Amygdala (tissue), 56 donors: ENCODE measurements at places on chromosomes 12 and 14.

DNA sequence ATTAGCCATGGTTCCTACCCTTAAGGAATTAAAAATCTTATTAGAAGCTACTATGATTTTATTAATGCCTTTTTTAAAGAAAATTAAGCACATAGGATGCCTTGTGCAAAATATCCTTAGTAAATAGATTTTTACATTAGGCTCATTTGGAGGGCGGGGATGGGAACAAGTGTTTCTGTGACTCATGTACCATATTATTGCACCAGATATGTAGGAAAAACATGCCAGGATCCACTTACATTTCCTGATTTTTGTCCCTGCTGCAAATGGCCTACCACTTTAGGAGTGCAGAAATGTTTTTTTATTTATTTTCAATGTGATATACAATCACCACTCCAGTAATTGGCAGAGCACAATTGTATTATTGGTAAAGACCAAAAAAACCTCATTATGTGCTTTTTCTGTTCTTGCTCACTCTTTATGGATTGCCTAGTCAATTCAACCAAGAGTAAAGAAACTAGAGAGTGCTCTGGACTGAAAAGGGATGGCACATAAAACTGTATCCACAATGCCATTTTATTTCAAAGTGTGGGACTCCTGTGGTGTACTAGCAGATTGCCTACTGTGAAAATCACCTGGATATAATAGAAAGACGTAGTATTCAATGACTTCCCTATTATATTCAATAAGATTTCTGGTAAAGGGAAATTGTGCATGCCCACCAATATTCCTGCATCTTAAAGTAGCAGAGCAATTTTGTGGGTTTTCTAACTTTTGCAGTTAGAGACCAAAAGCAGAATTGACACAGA is 86.9 kb downstream of the ANO6 start:
- DNase-seq = no peak

DNA sequence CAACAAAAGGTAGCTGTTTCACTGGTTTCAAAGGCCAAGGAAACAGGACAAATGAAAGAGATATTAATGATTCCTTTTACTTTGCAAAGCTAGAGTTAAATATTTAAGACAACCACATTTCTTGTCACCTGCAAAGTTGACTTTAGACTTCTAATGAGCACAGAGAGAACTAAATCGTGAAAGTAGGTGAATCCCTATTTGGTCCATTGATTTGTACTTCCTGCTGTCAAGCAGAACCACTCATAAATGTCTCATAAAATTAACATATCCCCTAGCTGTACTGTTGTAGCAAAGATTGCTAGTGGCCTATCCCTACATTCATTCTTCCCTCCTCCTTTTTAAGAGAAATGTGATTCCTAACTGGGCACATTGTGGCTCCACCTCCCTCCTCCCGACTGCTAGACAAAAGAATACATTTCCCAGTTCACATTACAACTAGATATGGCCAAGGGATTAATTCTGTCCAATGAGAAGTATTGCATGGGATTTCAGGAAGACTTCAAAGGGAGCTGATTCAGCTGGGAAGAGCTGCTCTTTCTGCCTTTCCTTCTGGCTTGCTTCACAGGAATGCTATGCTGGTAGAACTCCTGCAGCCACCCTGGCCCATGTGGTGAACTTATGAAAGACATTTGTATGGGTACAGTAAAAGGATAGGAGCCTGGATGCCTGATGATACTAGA is 227.5 kb upstream of the ABCD2 start:
- no peak for DNase-seq

GRCh38 chr12:123657211-123657610 is 13.7 kb upstream of the TCTN2 start:
- no peak for DNase-seq

GRCh38 chr12:63821781-63822251 is 22.7 kb upstream of the SRGAP1 start:
- peak; percentile 5 for DNase-seq

- DNase-seq = no peak
Observed at GRCh38 chr12:27505761-27506160, 18.2 kb upstream of the PPFIBP1 start.

DNA sequence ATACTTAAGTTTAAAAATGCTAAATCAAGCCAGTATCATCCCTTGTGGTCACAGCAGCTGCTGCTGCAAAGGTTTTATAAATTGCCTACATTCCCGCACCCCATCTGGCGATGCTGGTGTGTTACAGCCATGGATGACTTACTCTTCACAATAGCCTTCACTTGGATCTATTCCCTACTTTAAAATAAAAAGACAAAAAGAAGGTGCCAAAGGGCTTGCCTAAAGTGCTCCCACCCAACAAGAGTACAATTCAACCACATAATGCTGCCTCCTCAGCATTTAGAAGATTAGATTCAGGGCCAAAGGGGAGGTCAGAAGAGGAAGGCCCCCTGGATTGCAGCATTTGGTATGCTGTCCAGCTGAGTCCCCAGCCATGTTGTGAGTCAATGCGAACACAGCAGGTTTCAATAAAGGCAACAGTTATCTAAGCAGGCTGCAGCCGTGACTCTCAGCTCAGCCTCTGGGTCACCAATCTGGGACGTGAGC is 176.1 kb downstream of the DAD1 start:
- no peak for DNase-seq

DNA sequence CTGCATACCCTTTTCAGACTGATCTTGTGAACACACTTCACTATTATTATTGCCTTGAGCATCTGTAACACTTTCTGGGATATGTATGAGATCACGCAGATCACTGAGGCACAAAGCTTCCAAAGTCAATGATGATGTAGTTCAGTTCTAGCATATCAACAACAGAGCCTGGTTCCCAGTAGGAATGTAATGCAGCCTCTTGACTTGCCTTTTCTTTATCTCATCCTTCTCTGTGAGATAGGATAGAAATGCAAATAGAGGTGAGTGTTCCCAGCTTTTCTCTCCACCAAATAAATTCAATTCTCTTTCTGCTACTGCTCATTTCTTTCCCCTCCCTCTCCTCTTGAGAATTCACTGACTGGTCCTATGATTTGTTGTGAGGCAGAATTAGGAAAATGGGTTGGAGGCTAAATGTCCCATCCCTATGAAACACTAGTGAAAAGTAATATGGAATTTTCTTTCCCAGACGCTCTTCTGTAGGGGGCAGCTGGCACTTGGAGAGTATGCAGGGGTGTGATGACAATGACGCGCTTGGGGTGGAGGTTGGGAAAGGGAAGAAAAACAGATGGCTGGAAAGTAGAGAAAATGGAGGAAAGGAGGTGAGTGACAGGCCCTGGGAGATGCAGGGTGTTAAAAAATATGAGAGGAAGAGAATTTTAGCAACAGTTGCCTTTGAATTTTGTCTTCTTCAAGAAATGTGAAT is 96.0 kb upstream of the TMTC1 start:
- no peak for DNase-seq

GRCh38 chr14:92144708-92145107 is 22.9 kb downstream of the CPSF2 start:
- no peak for DNase-seq

- DNase-seq = no peak
Observed at GRCh38 chr14:77885367-77885766, 85.5 kb downstream of the ADCK1 start.

DNA sequence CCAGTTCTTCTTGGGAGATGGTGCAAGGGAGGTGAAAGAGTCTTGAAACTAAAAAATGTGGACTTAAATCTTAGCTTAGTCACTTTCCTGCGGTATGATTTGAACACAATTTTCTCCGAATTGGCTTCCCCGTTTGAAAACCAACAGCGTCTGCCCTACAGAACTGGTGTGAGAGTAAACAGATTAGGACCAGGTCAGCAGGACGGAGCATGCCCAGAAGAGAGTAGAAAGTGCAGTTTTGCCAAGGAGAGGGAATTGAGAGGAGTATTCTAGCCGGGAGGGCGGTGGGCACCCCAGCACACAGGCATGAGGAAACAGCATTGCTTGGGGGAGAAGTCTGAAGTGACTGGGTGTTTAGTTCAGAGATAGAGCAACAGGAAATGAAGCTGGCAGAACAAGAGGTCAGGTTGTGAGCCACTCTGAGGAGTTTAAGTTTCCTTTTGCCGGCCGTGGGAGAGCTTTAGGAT is 927.1 kb downstream of the VRK1 start:
- no peak for DNase-seq

DNA sequence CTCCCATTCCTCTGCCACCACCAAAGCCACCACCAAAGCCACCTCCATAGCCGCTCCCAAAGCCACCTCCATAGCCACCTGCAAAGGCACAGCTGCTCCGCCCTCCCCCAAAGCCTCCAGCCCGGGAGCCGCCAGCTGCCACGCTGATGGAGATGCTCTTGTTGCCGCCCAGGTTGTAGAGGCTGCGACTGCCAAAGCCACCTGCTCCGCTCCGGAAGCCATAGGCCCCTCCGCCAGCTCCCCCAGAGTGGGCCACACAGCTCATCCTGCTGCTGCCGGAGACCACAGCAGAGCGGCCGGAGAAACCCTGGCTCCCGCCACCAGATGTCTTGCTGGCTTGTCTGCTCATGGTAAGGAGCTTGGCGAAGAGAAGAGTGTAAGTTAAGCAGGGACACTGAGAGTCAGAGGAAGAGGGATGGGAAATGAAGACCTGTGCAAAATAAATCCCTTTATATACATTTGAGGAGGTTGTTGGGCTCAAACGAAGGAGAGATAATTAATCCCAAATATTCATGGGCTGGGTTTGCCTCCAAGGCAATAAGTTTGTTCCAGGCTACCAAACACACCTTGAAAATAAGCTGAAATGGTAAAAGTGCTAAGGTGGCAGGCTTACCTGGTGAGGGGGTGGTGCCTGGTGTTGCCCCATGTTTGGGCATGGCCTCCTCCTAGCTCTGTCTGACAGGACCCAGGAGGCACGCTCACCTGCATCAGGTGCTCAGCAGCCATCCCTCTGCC is at the start of gene KRT3:
Gene KRT3, minus strand, starts transcription at position 424 of the 735 bp plus-strand sequence. Its CDS starts 75 bp downstream, at position 349.
- DNase-seq = no peak

- DNase-seq = no peak
Observed at GRCh38 chr14:100750762-100751699, 24.3 kb downstream of the DLK1 start.

GRCh38 chr12:104486943-104487819 is 30.4 kb downstream of the CHST11 start:
- no peak for DNase-seq

DNA sequence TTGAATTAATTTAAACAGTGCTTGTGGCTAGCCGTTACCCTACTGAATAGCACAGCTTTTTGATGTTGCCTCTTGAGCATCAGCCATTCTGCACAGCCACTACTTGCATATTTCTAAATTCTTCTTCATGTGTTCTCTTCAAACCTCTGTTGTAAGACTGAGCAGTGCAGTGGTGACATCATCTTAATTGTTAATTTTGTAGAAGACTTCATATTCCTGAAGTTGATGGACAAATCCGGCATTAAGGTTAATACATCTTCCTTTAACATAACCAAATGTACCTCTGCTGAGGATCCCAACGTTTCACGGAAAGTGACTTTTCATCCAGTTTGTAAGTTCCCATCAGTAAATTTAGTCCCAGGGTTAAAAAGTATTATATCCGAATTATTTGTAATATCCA is 25.6 kb downstream of the SENP1 start:
- DNase-seq = no peak

- no peak for DNase-seq
Observed at GRCh38 chr12:79936670-79937069, 1.8 kb upstream of the PPP1R12A start.

DNA sequence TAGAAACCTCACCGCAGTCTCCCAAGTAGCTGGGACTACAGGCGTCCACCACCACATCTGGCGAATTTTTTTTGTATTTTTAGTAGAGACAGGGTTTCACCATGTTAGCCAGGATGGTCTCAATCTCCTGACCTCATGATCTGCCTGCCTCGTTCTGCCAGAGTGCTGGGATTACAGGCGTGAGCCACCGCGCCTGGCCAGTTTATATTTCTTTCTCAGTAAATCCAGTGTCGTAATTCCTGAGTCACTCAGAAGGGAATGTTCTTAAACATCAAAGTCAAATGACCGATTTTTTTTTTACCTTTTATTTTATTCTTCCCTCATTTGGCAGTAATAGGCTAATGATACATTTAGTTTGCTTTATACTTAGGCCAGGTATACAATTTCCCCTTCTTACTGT is 80.5 kb downstream of the FBXO33 start:
- no peak for DNase-seq

GRCh38 chr14:95489214-95490137 is 27.0 kb downstream of the SYNE3 start:
- DNase-seq = no peak

GRCh38 chr12:96822641-96823040 is 84.4 kb upstream of the NEDD1 start:
- DNase-seq = no peak

DNA sequence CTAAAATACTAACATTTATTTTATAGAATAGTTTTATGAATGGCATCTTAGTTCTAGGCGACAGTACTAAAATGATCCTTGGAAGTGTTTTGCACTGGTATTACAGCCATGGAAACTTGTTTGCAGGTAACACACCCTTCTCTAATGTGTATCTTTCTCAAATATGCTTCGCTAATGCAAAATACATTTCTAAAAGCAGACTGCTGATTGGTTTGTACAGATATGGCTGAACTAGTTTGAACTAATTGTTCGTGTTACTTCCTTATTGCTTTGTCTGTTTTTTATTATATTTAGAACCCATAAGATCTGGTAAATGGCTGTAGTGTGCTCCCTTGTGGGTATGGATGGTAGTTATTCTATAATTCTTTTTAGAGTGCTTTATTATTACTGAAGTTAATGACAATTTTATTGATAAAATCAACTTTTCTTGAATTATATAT is 53.0 kb downstream of the ATF7IP start:
- DNase-seq = no peak

DNA sequence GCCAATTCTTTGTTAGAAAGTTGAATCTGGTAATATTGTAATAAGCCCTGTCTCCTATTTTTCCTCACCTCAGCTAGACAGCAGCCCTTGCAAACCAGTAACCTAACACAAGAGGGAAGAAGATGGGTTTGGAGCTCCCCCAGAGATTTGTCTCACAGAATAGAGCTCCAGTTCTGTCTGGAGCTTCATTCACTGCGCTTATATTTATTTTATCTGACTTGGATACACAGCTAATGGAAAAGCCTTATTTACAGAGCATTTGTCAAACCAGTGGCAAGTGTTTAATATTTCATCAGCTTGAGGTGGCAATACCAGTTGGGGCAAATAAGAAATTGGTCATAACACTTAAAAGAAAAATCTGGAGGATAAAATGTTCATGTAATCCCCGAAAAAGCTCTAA is 1094.0 kb downstream of the FSCB start:
- no peak for DNase-seq

- DNase-seq = no peak
Observed at GRCh38 chr12:123713398-123713797, 1.2 kb downstream of the ATP6V0A2 start.

DNA sequence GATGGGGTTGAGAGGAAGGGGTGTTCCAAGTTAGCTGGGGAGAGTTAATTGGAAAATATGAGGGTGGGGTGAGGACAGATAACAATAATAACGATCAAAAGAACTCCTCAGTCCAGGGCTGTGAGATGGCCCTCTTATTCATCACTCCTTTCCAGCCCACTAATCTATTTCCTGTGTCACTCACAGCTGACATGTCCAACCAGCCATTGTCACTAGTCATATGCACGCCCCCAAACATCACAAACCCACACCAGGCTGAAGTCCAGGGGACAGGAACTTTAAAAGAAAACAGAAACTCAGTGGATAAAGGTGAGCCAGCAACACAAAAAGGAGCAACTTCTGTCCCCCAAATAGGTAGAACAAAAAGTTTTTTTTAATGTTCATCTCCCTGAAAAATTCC is 911 bp downstream of the CALCOCO1 start:
- no peak for DNase-seq
